ENCODE measurements at places on chromosomes 7 and 10.

GRCh38 chr7:156157409-156158012 is 345.2 kb upstream of the SHH start:
- no peak for DNase-seq

- peak; percentile 29 for DNase-seq
These were observed 2.5 kb downstream of the CYREN start for GRCh38 chr7:135168001-135168400.

- DNase-seq = no peak
These were observed 35.1 kb downstream of the PDGFA start for GRCh38 chr7:484356-485101.

- DNase-seq = no peak
These were observed 61.0 kb downstream of the DIP2C start for GRCh38 chr10:628386-629045.

- no peak for DNase-seq
These were observed 44.4 kb upstream of the TCERG1L start for GRCh38 chr10:131355881-131356280.

- no peak for DNase-seq
These were observed 237.9 kb upstream of the PRSS1 start for GRCh38 chr7:142511374-142511773.

DNA sequence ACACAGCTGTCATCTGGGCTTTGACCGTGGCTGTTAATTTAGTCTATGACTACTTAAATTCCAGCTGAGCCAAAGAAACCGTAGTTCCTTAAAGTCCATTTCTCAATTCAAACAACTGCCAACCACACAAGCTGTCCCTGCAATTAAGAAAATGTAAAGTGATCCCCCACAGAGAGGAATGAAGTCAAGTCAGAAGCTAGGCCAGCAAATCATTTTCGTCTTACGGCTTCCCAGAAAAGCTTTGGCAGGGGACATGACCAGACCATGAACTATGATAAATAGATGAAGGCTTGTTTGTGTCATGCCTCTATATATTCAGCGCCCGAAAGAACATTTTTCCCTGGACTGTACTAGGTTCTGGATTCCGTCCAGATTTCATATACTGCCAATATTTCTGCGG is 54.6 kb downstream of the HACD1 start:
- no peak for DNase-seq

DNA sequence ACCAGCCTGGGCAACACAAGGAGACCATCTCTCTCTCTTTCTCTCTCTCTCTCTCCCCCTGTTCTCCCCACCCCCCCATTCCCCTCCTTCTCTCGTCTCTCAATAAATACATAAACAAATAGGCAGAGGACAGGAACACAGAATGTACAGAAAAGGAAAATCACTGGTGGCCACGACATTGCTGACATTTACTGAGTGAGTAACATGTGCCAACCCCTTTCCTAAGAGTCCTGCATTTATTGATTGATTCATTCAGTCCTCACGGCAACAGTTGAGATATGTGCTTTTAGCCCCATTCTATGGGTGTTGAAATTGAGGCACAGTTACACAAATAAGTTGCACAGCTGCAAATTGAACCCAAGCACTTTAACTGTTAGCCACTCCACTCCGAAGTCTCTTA is 114.3 kb upstream of the SAMD8 start:
- DNase-seq = no peak

- no peak for DNase-seq
These were observed 32.7 kb upstream of the ZNF438 start for GRCh38 chr10:31064348-31064747.

DNA sequence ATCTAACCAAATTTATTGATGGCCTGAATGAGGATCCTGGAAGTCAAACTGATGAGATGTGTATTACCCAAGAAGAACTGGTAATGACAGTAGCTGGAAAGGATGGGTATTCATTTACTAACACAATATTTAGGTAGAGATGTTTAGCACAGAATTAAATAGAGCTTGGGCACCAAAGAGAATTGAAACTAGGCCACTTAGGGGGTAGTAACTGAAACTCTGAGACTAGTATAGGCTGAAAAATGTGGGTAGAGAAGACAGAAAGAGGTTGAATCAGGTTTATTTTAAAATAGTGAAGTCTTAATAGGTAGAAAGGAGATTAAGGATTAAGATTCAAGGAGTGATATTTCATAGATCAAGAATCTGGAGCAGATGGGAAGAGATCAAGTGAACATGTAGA is 155.8 kb downstream of the MLLT10 start:
- no peak for DNase-seq

GRCh38 chr10:95741807-95742467 is 14.0 kb upstream of the ENTPD1 start:
- no peak for DNase-seq

GRCh38 chr10:48633381-48634197 is 28.7 kb upstream of the ARHGAP22 start:
- DNase-seq = no peak

GRCh38 chr7:116591202-116592040 is 66.6 kb downstream of the CAV1 start:
- no peak for DNase-seq

- no peak for DNase-seq
These were observed 8.0 kb upstream of the HSPB1 start for GRCh38 chr7:76294344-76295024.

DNA sequence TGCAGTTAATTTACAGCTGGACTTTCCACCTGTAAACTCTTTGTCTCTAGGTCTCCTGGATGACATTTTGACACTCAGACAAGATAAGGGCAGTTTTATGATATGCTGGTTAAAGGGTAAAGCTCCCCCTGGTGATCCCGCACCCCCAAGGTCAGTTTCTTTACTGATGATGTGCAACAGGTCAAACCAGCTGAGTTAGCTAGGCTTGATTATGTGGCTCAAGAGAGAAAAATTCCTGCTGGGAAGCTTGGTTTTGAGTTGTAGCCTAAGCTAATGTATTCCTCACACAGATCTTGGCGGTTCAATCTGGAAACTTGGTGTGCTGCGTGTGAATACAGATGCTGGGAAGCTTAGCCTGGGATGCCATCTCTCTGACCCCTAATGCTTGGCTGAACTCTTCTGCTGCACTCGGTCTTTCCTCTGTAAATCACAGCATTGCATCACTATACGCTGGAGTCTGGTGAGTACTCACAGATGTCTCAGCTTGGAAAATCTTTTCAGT is 11.4 kb upstream of the AKR1D1 start:
- DNase-seq = no peak

DNA sequence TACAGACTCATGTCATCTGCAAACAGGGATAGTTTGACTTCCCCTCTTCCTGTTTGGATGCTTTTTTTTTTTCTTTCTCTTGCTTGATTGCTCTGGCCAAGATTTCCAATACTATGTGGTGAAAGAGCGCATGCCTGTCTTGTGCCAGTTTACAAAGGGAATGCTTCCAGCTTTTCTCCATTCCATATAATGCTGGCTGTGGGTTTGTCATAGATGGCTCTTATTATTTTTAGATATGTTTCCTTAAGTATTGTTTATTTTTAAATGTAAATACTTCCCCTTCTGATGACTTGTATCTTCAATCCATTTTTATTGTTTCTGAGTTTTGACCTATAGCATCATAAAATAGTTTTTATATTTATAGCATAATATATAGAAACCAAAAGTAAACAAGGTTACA is 17.9 kb downstream of the FAM237B start:
- no peak for DNase-seq

GRCh38 chr7:33448035-33448434 is 318.7 kb downstream of the BBS9 start:
- no peak for DNase-seq

DNA sequence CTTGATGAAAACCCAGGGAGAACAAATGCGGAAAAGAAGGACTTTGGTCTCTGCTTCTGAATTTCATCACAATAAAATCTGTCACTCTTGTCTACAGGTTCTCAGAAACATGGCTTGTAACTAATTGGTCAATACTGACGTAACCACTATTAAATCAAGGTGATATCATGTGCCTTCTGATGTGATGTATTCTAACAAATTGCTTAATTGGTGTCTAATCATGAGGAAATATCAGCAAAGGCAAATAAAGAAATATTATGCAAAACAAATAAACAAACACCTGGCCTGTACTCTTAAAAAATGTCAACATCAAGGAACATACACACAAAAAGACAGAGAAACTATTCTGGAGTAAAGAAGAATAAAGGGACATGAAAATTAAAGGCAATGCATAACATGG is 1165.0 kb downstream of the NXPH1 start:
- DNase-seq = no peak

- no peak for DNase-seq
These were observed 21.4 kb downstream of the ZKSCAN5 start for GRCh38 chr7:99525713-99526440.

- no peak for DNase-seq
These were observed 46.1 kb upstream of the SLC35B4 start for GRCh38 chr7:134362587-134363483.

DNA sequence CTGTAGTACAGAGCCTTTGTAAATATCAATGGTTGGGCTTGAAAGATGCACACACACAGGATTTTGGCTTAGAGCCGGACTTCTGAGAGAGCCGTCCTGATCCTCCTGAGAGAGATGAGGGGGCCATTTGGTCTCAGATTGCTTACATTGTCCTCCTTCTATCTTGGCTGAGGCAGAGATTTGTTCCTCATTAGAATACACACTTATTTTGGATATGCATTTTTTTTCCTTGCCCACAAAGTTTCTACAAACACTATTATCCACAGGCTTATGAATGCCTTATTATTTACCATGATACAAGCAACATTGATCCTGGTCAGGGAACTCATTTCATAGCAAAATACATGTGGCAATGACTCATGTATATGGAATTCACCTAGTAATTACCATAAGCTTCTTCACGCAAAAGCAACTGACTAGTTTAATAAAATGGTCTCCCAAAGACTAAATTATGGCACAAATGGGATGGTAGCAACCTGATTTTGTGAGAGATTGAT is 175.3 kb downstream of the MDFIC start:
- DNase-seq = no peak

DNA sequence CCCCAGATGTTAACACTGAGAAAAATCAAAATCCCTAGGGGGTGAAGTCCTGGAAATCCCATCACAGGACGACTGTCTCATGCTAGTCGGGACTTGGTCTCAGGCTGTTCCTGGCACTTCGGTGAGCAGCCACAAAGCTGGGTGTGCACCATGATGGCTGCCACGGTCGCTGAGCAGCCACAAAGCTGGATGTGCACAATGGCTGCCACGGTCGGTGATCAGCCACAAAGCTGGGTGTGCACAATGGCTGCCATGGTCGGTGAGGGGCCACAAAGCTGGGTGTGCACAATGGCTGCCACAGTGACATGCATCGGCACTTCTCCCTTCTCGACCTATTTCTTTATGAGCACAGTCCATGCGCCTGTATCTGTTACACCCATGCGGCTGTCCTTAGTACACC is 505.1 kb downstream of the TCERG1L start:
- DNase-seq = no peak

GRCh38 chr10:75208181-75208580 is 2.4 kb upstream of the VDAC2 start:
- DNase-seq = no peak

- DNase-seq = no peak
These were observed 164.4 kb upstream of the NAMPT start for GRCh38 chr7:106448992-106449859.

DNA sequence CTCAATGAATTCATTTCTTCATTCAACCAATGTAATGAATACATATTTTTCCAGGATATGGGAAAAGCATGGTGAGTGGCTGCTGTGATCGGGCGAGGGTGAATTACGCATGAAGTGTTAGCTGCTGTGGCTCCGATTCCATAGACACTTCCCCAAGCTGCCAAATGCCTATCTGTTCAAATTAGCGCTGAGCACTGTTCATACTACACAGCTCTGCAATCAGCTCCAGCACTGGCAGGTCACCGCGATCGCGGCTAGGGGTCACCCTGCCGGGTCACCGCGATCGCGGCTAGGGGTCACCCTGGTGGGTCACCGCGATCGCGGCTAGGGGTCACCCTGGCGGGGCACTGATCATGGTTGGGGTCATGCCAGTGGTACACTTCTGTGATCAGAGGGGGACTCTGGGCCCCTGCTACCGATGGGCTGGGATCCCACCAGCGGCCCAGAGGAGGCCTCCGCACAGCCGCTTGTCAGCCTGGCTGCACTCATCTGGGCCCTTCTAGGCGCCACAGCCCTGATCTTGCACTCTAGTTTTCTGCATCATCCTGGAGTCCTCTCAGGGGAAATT is 49.3 kb downstream of the JAKMIP3 start:
- DNase-seq = no peak

DNA sequence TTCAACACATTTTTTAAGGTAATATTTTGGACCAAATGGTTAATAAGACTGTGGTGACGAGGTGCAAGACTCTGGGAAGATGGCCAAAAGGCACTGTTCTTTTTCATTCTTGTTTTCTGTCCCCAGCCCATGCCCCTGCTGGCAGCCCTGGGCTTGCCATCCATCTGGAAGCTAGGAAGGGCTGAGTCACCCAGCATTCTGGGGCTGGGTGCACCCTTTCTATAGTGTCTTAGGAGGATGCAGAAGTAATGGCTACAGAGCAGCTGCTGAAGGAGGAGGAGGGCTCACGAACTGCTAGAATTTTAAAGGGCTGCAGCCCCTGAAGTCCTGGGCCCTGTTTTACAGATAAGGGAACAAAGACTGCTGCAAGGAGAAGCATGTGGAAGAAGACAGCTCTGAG is 42.8 kb upstream of the ZNF32 start:
- DNase-seq = no peak

DNA sequence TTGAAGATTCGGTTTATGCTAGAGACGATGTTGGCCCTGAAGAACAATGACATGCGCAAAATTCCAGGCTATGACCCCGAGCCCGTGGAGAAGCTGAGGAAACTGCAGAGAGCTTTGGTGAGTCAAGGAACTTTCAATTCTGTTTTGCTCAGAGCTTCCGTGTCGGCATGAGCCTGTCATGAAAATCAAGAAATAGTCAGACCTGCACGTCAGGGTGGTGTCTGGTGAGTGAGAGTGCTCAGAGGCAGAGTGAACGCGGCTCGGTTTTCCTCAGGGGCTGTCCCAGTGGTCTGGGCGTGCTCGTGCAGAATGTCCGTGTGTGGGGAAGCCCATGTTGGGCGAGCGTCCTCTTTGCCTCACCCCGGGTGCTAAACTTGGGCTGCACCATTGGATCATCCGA is 12.6 kb downstream of the NOM1 start:
- DNase-seq = no peak

GRCh38 chr10:103917302-103918052 is 507 bp downstream of the STN1 start:
- peak; percentile 9 for DNase-seq
